Kidney glomerular epithelial cell (primary cell): ENCODE measurements at places on chromosomes 6 and 20.

GRCh38 chr6:167293088-167293589 is 2.0 kb downstream of the UNC93A start:
- DNase-seq: no peak

DNA sequence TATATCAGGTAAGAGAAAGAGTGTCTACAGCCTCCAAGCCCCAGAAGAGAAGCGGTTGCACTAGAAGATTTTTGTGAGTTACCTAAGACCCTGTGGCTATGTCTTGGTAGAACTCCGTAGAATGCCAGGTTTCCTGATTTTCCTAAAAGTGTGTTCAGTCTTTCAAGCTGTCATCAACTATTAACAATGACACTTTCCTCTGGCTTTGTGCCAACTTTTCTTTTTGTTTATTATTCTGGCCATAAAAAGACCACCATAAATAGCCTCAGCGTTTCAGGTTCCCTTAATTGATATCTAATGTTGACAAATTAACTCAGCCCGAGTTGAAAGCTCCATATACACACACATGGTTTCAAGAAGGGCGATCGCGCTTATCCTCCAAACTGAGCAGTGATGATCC is 1.2 kb downstream of the PAK5 start:
- DNase-seq: no peak

GRCh38 chr6:62980724-62981123 is 230.5 kb upstream of the FKBP1C start:
- DNase-seq: no peak

- no peak for DNase-seq
Observed at GRCh38 chr6:39298061-39298460, 16.2 kb downstream of the KCNK17 start.

- DNase-seq: no peak
Observed at GRCh38 chr6:24858177-24858653, 59.5 kb upstream of the ARMH2 start.

DNA sequence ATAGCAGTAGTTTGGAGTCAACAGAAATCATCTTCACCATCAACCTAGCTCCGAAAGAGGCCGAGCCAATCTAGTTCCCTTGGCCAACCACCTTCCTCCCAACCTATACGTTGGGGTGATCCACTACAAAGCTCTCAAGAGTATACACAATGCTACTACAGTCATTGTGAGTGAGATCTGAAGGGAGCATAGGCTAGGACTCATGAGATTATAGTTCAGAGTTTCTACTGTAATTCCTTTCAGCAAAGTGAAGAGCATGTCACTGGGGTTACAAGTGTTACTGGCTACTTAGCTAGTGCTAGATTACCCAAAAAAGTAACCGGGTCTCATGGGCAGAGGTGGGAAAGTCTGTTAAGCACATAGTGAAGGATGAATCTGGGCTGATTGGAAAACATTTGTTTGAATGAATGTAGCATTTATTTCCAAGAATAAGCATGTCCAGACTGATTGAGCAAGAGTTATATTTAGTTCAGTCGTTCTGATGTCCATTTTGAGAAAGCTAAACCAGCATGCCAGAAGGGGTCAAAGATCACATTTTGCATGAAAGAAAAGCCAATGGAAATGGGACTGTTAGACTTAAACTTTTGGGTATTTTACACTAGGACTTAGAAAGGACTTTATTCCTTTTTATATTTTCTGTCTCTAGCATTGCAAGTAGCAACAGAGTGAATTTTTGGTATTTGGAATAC is 10.5 kb upstream of the ESR1 start:
- no peak for DNase-seq

GRCh38 chr6:110520209-110520965 is 44.0 kb upstream of the SLC22A16 start:
- DNase-seq: no peak

GRCh38 chr6:123588546-123588895 is 48.2 kb downstream of the TRDN start:
- DNase-seq: no peak

DNA sequence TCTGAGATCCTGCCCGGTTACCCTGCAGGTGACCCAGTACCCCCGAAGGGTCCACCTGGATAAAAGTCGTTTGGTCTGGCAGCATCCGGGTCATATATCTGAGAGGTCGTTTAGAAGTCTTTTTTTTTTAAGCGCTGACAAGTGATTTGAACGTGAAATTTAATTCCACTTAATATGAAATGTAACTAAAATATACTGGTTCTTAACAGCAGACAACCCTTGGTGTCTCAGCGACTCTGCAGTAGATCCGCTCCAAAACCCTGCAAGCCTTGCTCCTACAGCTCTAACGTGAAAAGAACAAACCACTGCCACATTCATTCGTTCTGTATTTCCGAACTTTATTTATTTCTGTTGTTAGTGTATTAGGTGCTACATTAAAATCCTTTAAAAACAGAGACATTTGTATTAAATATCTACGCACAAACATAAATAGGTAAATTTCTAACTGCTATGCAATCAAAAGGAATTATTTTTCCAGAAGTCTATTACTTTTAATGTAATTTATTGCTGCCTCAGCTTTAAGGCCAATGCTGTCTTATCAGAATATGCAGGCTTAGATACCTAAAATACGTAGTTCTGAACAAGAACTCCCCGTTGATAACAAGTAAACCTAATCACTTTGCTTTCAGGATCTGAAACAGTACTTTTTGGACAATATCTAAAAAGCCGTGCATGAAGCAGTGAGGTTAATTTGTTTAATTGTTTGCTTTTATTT is 33.5 kb upstream of the TCF21 start:
- no peak for DNase-seq

GRCh38 chr6:42369568-42369967 is 82.2 kb downstream of the TRERF1 start:
- no peak for DNase-seq

DNA sequence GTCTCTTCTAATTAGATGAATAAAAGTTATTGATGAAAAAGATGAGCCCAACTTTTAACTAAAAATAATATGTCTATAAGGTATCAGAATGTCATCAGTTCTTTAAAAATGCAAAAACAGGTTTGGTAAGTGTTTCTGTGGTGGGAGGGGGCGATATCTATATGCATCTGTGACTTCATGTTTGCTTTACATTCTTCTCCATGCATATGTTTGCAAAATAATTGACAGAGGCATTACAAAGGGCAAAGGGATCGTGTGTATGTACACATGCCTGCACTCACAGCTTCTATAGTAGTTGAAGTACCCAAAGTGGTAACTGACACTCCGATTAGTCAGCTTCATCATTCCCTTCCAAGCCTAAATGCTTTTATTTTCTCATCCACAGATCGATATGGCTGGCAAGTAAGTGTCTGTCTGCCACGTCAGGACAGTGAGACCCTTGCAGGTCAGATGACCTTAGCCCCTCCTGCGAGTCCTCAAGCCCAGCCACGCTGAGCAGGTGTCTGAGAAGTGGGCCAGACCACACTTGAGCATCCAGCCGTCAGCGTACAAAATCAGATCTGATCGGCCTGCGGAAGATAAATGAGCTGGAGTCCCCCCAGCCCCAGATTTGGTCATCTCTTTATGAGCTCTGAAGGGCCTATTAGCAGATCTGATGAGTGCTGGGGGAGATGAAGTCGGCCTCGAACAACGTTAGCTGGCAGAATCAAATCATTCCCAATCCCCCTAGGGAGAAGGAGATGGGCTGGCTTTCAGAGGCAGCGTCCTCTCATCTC is 369.1 kb downstream of the MAFB start:
- DNase-seq: no peak

DNA sequence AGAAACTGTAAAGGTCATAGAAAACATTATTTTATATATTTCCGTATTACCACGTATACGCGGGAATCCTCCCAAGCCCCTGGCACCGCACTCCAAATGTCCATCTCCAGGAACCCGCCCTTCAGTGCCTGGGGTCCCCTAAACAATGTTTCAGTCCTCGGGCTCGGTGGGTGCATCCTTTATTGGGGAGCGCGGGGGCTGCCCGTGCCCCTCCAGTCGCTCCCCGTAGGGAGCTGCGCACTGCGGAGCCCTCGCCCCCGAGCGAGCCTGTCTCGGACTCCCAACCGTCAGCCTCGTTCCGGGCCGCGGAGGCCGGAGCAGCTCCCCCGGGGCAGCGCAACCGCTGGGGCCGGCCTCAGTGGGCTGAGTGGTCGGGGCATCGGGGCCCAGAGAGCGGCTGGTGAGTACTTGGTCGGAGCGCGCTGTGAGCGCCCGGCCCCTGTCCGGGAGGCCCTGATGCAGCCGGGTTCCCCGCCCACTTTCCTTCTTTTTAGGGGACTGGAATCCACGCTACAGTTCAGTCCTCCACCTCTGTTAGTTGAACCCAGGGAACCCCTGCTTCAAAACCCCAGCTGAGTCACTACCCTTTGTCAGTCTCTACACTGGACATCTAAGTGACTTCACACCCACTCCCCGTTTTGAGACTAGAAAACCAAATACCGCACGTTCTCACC is at the start of gene DNAH8:
Gene DNAH8, plus strand, starts transcription at position 296 of the 674 bp plus-strand sequence. CDS start 7,499 bp downstream, outside the sequence.
- no peak for DNase-seq

- DNase-seq: no peak
Observed at GRCh38 chr6:144849920-144850319, 564.8 kb downstream of the UTRN start.

- DNase-seq: no peak
Observed at GRCh38 chr6:12467706-12468670, 177.8 kb downstream of the EDN1 start.

DNA sequence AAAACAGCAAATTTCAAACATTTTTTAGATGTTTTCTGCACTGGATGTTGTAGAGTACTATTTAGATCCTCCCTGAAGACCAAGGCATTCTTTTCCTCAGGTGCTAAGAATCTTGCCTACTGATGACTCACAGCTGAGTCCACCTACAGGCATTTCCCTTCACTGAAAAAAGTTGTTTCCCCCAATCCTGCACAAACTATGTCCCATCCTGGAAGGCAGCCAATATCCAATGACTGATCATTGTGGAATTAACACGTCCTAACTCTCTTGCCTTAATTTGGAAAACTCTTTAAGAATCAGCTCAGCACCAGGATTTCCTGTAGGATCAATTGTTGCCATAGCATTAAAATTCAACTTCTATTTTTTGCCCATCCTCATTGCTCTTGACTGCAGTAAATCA is 268.4 kb upstream of the IRAK1BP1 start:
- peak; percentile 99 for DNase-seq

DNA sequence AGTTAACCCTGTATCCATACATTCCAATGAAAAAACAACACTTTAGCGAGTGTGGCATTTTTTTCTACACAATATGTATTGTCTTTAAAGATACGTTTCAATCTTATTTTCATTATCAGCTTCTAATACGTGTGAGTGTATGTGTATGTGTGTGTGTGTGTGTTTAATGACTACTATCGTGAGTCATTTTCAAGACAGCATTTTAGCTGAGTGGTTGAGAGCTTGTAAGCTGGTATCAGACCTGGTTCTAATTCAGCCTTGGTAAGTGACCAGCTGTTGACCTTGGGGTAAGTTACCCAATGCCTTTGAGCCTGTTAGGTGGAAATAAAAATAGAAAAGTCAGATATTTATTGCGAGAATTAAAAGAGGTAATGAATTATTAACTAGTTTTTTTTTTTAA is 320.0 kb upstream of the NT5E start:
- DNase-seq: no peak

DNA sequence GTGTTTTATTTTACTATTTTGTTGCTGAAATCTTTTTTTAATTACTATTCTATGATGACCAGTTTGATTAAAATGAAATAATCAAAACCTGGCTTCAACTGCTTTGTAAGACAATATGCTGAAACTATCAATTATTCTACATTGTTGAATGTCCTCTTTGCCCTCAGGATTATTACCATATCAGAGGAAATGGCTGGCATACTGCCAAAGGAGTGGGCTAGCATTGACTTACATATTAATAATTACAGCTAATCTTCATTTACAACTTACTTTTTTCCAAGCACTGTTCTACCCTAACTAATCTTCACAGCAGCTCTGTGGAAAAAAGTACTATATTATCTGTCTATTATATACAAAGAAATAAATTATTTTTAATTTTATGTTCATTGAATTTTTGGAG is 560.5 kb downstream of the BCKDHB start:
- DNase-seq: no peak

DNA sequence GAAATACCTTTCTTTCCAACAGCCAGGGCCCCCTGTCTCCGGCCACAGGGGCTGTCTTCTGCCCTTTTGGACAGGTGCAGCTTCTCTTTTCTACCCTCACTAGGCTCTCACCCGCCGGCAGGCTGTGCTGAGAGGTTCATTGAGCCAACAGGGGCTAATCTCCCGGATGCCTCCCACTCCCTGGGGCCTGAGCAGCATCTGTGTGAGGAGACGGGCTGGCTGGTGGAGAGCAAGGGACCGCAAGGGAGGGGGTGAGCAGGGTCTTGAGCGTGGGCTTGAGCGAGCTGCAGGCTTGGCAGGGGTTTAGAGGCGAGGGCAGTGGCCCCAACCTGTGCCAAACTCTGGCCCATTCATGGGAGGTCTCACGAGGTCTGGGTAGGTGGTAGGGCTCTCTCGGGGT is 56.5 kb upstream of the CST7 start:
- no peak for DNase-seq

- no peak for DNase-seq
Observed at GRCh38 chr6:137863091-137863797, 3.8 kb upstream of the TNFAIP3 start.

DNA sequence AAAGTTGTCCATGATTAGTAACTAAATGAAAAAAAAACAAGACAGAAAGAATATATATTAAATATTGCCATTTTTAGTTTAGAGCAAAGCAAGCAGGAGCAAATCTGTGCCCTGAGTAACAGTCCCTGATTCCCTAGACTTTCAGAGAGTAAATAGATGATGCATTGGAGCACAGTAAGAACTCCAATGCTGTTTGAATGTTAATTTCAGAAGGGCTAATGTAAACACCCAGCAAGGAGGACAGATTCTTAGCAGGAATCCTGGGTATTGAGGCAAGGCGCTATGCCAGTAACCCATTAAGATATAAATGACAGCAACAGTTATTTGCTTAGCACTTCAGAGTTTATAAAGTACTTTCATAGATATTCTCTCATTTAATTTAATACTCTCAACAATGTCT is 15.6 kb upstream of the NRSN1 start:
- DNase-seq: no peak
